ENCODE measurements at places on chromosomes 16 and 17.

DNA sequence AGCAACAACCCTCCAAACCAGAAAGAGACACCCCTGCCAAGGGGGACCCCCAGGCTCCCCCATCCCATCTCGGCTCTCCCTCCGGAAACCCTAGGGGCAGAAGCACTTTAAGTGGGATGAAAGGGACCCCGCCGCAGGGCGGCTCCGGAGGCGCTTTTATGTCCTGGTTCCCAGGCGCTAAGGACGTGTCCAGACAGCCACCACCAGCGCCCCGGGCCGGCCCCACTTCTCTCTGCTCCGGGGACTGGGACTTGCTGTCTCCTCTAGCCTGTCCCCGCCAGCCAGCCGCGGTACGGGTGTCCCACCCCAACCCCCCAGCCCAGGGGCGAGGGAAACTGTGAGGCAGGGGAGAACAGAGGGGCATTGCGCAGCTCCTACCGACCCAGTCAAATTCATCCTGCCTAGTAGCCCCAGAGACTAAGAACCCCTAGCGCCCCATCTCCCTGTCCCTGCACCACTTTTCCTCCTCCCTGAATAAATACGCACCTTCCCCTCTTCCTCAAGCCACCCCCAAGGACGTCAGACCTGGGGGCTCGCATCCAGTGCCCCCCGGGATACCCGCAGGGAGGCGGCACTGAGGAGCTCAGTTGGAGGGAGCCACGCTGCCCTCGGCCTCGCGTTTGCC, 4.1 kb downstream of the SP6 start:
- no peak for DNase-seq

- DNase-seq, result no peak
These were observed 1.8 kb upstream of the NSMCE1 start for GRCh38 chr16:27270349-27270748.

DNA sequence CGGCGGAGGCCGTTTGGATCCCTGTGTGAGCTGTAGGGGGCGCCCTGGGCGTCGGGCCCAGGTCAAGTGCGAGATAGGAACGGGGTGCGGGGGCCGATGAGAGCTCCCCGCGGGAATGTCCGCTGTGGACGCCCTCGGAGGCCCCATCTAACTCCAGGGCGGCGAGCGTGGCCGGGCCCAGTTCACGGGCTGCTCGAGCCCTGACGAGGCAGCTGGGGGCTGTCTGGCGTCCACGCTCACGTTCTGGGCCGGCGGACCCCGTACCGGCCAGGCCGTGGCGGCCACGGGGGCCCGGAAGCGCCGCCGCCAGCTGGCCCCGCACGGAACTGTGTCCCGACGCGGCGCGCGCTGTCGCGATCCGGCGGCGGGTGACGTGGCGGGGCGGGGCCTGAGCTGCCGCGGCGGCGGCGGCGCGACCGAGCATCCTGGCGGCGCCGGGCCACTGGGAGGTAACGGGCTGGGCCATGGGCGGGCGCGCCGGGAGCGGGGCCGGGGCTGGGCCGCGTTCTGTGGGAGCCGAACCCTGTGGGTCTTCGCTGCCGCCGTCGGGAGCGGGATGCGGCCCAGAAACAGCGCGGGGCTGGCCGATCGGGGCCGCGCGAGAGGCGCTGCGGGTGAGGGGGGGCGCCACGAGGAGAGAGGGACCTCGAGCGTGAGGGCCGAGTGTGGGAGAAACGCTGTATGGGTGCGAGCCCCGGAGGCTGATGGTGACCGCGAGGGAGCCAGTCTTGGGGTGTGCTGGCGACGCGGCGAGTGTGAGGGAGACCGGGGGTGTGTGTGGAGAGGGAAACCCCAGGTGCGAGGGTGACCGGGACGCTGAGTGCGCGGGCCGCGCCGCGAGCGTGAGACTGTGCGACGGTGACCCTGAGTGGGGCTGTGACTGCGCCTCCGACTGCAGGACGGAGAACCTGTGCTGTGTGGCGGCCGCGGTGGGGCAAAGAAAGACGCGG, at the start of gene SLC7A6:
Gene SLC7A6 (plus strand): TSS at position 399 of the 950 bp plus-strand sequence. CDS start 10,201 bp downstream, outside the sequence.
- peak; percentile 57 for DNase-seq

DNA sequence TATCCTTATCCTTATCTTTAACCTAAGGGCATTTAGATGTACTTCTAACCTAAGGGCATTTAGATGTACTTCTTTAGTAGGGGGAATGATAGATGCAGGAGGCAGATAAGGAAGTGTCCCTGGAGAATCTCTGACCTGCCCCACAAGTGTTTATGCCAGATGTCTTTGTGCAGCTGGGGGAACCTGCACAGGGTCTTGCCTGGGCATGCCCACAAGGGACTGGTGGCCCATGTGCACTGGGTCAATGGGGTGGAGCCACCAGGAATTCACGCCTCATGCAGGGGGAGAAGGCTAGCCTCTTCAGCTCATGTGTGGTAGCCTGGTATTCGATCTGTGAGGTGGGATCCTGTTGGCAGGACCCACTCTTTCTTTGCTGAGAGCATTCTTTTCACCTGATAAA, 38.0 kb downstream of the CA10 start:
- DNase-seq, result no peak
